ENCODE measurements at places on chromosomes 7 and 10.
A peak's percentile ranks its signal among the peaks of the same experiment; 100 is the strongest.

- DNase-seq: peak; percentile 61
Measured at GRCh38 chr7:75054744-75055143, 18.9 kb downstream of the RCC1L start.

- DNase-seq: no peak
Measured at GRCh38 chr7:125431349-125431748, 501.7 kb upstream of the POT1 start.

DNA sequence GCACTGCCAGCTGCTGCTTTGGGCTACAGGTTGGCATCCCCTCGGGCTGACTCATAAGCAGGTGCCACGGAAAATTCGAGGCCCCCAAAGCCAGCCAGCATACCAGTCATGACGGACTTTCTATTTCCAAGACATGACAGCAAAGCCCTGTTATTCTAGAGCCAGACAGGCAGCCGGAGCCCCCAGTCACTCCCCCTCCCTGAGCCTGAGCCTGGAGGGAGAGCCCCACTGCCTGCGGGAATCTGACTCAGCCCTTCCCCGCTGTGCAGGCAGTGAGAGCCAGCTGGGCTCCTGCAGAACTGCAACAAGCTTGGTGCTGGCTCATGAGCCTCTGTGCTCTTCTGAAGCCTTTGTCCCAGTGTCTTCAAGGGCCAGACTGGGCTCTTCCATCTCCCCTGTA lies 15.8 kb downstream of the BTBD16 start:
- DNase-seq: peak; percentile 11

- DNase-seq: no peak
Measured at GRCh38 chr7:68087401-68087800, 1090.8 kb downstream of the TYW1 start.

DNA sequence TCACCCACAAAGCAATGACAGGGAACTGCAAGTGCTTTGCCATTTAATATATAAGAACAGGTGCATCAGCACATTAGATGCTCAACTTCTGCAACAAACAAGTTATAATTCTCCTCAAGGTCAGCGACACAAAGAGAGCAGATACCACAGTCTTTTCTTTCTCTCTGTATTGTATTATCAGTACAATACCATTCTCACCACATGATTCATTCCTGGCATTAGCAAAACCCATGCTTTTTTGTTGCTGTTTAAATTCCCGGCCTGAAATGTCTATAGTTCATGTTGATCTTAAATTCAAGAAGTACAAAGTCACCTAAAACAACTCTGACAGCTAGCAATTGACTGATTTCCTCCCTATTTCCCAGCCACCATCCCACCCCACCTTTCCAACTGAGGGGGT lies 111.8 kb upstream of the FEZF1 start:
- DNase-seq: no peak

DNA sequence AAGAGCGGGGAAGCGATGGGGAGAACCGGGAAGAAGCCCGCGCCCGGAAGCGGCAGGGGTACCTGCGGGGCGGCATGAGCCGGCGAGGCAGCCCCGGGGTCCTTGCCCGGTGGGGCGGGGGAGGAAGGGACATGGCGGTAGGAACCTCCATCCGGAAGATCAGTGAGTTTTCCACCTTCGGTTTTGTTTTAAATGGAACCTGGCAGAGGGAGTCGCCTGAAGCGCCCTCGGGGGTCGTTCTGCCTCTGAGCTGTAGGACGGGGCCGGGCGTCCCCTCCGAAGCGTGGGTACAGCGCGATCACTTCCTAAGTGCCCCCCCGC lies 471 bp downstream of the PFKP start:
- DNase-seq: no peak

DNA sequence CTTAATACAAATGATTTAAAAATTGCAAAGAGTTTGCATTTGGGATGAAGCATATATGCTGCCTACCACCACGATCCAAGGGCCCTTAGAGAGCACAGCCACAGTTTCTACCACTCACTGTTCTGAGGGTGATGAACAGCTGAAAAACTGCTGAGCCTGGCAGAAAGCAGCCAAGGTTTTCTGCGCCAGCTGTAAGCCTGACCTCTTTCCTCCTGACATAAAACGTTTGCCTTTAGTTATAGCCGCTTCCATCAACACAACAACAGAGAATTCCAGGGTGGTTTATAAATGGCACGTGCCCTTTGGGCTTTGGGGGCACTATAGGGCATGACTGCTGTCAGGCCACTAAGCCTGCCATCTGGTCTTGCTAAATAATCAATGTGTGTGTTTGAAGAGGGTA lies 222.8 kb downstream of the RELN start:
- no peak for DNase-seq

GRCh38 chr10:23479798-23480473 lies 41.1 kb downstream of the OTUD1 start:
- DNase-seq: no peak

DNA sequence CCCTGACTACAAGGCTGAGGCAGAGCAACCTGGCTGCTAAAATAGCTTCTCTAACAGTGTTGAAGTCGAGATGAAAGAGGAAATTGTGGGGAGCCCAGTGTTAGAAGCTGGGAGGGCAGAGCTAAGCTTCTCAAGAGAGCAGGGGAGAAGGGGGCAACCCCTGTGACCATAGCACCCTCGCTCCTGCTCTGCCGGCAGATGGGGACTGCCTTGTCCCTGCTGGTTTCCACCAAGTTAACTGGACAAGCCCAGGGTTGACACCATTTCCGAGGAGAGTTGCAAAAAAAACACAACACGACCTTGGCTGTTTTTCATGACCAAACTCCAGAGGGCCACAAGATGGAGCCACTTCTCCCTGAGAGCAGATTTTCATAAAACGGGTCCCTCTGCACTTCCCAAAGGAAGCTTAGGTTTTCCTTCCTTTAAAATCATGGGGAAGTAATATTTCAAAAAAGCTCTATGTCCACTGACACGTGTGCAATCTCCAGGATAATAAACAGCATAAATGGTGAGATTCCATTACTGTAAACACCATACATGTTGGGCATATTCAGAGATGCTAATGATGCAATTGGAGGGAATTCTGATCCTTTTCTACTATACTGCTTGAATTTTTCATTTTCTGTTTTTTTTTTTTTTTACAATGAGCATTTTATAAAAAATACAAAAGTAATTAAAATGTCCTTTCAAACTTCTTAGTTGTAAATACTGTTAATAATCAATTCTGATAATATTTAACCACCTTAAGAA lies 140.4 kb downstream of the PIP4K2A start:
- no peak for DNase-seq

- DNase-seq: no peak
Measured at GRCh38 chr7:108196004-108196403, 65.8 kb upstream of the LAMB4 start.

- no peak for DNase-seq
Measured at GRCh38 chr10:29925771-29926692, 133.4 kb downstream of the JCAD start.

- DNase-seq: peak; percentile 14
Measured at GRCh38 chr10:75910032-75910431, 478.6 kb downstream of the LRMDA start.

DNA sequence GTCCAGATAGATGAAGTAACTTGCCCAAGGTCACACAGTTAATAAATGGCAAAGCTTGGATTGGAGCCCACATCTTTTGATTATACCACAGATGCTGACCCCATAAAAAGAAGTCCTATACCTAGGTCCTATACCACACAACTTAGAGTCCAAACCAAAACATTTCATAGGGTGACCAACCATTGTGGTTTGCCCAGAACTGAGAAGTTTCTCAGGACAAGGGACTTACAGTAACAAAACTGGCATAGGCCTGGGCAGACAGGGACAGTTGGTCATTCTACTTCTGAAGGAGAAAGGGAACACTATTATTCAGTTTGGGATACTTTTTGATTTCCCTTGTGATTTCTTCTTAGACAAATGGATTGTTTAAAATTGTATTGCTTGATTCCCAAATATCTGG lies 32.9 kb upstream of the PRLHR start:
- DNase-seq: no peak

- no peak for DNase-seq
Measured at GRCh38 chr10:7813481-7813880, 4.8 kb upstream of the TAF3 start.

DNA sequence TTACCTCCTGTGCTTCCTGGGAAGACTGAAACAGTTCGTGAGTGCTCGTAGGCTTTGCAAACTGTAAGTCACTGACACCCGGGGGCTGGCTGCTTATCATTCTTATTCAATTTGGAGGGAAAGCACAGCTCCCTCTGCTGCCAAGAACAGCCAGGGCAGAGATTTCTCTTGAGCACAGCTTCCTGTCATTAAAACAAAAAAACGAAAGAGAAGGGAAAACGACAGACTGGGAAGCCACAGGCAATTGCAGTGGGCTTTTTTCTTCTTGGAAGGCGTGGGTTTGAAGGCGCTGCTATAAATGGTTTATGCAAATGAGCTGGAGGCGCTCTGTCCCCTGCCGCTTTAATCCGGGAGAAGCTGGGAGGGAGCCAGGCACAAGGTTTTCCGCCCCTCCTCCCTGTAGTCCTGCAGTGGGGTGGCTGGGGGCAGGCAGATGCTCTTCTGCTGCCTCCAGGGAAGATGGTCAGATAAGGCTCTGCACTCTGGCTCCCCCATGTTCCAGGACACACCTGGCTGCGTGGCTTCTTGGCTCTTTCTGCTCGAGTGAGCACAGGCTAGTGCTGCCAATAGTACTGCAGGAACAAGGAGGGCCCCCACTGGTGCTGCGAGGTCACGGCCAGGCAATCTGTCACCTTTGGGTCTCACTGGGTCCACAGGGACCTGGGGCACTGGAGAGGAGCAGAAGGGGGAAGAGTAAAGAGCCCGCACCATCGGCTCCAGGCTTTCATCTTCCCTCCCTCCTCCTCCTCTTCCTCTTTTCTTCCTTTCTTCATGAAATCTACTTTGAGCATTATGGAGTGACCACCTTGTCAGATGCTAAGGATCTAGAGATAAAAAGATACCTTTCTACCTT lies 49.5 kb downstream of the NEURL1 start:
- DNase-seq: peak; percentile 44

DNA sequence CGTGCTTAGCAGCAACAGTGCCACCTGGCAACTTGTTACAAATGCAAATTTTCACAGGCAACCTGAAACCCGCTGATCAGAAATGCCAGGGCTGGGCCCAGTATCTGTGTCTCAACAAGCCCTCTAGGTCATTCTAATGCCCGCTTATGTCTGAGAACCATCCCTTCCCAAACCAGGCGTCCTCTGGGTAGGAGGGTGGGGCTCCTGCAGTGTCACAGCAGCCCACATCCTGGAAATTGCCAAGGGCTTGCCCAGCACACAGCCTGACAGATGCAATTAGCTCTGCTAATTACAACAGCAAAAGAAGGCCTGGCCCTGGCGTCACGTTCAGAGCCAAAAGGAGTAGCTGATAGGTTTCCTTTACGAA lies 15.9 kb downstream of the ITPRIP start:
- DNase-seq: no peak

DNA sequence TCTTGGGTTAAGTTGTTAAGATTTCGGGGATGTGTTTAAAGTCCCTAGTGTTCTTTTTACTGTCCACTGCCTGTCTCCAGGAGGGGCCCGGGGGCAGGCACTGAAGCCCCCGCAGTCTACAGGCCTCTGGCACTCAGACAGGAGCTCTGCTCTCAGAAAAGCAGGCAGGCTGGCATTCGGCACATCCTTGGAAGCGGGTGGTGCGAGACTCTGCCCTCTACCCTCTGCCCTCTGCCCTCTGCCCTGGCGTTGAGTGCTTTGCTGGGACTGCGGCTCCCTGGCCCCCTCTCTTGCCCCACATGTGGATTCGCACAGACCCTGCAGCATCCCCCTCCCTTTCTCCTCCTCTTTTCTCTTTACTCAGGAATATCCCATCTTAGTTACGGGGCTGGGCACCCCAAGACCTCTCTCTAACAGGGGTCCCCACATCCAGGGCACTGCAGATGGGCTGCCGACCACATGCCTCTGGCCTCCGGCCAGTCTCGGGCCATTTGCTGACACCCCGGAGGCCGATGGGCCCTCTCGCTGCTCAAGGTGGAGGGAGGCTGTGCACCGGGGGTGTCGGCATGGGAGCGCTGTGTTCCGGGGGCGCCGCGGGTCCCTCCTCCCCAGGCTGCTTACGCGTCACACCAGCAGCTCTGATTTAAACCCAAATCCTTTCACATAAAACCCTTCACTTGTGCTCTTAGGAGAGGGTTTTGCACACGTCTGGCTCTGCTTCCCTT lies 479.9 kb downstream of the DNAJB6 start:
- no peak for DNase-seq

- DNase-seq: no peak
Measured at GRCh38 chr10:71613261-71613777, 106.3 kb downstream of the C10orf105 start.

- no peak for DNase-seq
Measured at GRCh38 chr10:132395704-132396493, 1.1 kb upstream of the PWWP2B start.

GRCh38 chr10:106571192-106571946 lies 593.1 kb downstream of the SORCS1 start:
- DNase-seq: peak; percentile 75

DNA sequence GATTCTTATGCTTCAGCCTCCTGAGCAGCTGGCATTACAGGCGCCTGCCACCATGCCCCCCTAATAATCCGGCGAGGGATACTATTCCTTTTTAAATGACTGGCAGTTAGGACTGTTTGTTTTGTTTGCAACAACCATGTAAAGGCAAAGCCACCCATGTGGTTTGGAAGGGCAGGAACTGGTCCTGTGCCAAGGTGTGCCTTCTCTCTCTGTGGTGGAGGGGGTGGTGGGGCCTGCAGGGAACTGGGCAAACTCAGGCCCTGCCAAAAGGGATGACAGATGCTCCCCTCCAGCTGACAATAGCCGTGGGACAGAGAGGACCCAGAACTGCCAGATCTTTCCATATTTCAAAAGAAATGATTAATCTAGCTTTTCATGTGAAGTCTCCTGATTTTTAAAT lies 23.5 kb upstream of the WAPL start:
- DNase-seq: no peak

DNA sequence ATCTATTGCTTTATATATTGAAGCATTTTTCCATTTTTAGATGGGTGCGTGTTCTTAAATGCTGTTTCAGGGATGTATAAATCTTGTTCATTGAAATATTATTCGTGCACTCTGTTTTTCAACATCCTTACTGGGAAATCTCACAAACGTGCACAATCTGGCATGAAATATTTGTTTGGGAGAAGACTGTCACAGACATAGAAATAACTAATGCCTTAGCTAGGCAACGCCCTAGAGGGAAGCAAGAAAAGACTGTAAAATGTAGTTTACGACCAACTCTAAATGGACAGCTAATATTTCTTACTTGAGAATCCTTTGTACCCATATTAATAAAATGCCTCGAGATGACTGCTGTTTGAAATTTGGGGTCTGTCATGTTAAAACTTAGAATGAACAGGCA lies 8.9 kb downstream of the DOCK4 start:
- no peak for DNase-seq

DNA sequence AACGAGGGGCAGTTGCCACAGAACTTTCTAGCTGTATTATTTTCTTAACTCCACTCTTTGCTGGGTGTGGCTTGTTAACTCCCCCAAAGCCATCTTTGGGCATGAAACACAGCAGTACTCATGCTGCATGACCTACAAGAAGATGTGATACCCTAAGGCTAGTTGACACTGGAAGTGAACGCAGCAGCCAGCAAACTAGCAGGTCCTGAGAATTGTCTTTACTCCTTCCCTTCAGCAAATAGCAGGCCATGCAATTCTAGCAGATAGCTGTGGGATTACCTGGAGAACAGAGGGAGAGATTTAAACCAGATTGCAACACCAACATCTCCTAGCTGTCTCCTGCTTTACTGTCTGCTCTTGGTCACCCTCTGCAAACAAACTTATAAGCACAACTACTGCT lies 688.0 kb upstream of the ZWINT start:
- no peak for DNase-seq

All from midbrain (tissue), 1 donor.